EL (cell line): ENCODE measurements at places on chromosomes 12 and 14.

DNA sequence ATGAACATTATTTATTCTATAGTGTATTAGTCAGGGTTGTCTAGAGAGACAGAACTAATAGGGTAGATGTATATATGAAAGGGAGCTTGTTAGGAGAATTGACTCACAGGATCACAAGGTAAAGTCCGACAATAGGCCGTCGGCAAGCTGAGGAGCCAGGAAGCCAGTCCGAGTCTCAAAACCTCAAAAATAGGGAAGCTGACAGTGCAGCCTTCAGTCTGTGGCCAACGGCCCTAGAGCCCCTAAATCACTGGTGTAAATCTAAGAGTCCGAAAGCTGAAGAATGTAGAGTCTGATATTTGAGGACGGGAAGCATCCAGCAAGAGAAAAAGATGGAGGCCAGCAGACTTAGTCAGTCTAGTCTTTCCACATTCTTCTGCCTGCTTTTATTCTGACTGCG lies 912.2 kb downstream of the FLRT2 start:
- no peak for DNase-seq

GRCh38 chr12:32964981-32965585 lies 68.5 kb upstream of the PKP2 start:
- no peak for DNase-seq

- no peak for DNase-seq
Observed at GRCh38 chr14:22159099-22159498, 429.9 kb downstream of the DAD1 start.

GRCh38 chr12:85829391-85829790 lies 6.8 kb downstream of the RASSF9 start:
- DNase-seq = peak; percentile 9

DNA sequence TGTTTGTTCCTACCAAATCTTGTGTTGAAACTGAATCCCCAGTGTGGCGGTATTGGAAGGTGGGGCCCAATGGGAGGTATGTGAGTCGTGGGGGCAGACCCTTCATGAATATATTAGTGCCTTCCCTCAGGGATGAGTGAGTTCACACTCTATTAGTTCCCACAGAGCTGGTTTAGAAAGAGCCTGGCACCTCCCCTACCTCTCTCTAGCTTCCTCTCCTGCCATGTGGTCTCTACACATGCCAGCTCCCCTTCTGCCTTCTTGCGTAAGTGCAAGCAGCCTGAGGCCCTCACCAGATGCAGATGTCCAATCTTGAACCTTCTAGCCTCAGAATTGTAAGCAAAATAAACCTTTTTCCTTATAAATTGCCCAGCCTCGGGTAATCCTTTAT lies 105.8 kb downstream of the SPTSSA start:
- DNase-seq = peak; percentile 43
